CD4-positive, alpha-beta T cell treated with Interleukin-21 for 1 hour (primary cell): ENCODE measurements at places on chromosomes 1 and 21.

DNA sequence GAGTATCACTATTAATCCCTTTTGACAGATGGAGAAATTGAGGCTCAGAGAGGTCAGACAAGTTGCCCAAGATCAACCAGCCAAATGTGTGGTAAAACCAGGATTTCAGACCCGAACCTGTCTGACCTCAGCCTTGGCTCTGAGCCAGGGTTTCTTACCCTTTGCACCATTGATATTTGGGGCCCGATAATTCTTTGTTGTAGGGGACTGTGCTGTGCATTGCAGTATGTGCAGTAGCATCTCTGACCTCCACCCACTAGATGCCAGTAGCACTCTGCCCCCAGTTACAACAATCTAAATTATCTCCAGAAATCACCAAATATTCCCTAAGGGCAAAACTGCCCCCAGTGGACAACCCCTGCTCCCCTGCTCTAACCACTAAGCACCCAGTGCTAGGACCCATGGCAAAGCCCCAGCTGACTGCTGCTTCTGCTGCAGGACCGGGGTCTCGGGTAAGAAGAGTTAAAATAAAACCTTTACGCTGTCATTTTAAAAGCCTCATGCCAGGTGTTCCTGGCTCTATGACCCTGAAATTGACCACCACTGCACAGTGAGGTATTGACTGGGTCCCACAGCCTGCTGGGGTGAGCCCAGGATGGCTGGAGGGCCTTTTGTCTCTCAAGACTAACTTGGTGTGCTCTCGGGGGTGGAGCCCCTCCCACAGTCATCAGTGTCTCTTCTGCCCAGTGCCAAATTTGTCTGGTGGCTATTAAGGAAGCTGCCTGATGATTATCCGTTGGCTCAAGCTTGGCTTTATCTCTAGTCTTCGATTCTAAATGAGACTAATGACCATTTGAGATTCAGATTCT, 5.6 kb upstream of the MAN1C1 start:
- DNase-seq, result peak; percentile 36

DNA sequence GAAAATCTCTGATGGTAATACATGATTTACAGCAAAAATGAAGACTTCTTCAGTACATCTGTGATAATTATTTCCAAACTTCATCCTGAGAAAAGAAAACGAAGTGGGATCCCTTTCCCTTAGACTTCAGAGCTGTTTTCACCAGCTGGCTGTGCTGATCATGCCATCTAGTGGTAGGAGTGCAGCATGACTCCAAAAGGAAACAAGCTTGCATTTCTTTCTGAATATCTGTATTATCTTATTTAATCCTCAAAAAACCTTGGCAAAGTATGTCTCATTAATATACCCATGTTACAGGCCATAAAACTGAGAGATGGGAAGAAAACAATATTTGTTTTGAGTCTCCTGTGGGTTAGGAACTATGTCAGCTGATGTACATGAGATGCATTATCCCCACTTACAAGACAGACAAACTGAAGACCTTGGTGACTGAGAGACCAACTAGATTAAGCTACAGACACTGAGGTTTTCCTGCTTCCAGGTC, 9.8 kb upstream of the GJA8 start:
- DNase-seq, result peak; percentile 53

GRCh38 chr1:184792450-184792969, 37.9 kb upstream of the EDEM3 start:
- peak; percentile 1 for DNase-seq

DNA sequence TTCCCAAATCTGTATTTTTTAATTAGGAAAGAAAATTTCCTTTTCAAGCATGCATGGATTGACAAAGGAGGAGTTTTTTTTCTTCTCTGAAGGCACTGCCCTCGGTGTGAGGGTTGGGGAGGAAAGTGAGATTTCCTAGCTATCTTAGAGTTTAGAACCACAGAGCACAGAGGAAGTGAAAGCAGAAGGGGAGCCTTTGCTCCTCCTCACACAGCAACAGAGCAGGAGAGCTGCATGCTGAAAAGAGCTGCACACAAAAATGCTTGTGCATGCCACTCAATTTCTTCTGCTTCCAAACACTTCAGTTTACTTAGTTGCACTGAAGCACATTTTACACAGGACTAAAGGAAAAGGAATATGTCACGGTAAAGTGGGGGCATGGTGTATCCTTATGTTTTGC, 308.1 kb downstream of the GPATCH2 start:
- DNase-seq, result no peak

DNA sequence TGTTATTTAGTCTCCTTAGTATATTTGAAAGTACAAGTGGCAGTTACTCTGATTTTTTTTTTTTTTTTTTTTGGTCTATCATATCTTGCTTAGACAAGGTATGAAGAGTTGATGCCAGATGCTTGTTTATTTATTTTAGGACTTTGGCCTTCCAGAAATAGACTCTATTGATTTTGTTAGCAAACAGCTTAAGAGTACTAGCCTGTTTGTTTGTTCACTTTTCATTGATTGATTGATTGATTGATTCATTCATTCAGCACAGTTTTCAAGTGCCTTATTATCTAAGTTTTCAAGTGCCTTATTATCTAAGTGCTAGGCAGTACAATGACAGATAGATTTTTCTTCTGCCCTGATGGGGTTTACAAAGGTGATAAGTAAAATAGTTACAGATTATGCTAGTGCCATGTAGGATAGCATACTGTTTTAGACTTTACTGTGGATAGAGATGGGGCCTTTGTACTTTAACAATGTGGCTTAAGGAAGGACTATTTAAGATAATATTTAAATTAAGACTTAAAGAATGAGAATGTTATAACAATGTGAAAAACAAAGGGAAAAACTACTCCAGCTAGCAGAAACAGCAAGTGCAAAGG, 50.5 kb downstream of the MTF2 start:
- DNase-seq, result no peak

GRCh38 chr1:48530727-48531351, 58.8 kb upstream of the SPATA6 start:
- DNase-seq, result no peak

DNA sequence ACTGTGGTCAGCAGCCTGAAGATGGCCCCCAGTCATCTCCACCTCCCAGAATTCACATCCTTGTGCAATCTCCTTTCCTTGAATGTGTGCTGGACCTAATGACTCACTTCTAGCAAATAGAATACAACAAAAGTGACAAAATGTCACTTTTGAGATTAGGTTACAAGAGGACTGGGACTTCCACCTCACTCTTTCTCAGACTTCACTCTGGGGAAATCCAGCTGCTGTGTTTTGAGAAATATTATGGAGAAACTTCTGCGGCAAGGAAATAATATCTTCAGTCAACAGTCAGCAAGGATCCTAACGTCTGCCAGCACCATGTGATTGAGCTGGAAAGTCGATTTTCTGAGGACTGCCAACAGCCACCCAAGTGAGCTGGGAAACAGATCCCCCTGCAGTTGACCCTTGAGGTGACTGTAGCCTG, 70.5 kb upstream of the GADD45A start:
- no peak for DNase-seq

GRCh38 chr21:25385911-25386474, 221.3 kb downstream of the MRPL39 start:
- DNase-seq, result peak; percentile 34

GRCh38 chr1:16459352-16459925, 18.9 kb downstream of the NECAP2 start:
- DNase-seq, result no peak
